ENCODE measurements at places on chromosomes 1 and 21.

GRCh38 chr1:157969697-157970485, 23.6 kb upstream of the KIRREL1 start:
- DNase-seq, result no peak

DNA sequence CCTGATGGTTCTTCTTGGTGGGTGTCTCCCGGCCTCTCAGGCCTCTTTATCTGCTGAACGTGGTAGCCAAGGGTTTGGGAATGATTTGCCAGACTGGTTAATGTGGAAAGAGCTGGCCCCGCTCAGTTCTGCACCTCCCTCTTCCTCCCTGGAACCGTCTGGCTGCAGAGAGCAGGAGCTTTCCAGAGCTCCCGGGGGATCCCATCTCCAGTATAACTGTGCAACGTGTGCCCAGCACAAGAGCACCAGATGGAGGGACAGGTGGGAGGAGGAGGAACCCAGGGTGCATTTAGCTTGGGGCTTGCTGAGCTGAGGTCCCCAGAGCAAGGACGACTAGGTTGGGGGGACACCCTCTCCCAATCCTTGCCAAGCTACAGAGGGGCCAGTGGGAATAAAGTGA, 5.0 kb downstream of the TFF1 start:
- DNase-seq, result no peak

GRCh38 chr1:87330885-87331364, 2.2 kb downstream of the LMO4 start:
- no peak for DNase-seq

- DNase-seq, result no peak
Observed at GRCh38 chr1:70738624-70739023, 309.0 kb downstream of the PTGER3 start.

DNA sequence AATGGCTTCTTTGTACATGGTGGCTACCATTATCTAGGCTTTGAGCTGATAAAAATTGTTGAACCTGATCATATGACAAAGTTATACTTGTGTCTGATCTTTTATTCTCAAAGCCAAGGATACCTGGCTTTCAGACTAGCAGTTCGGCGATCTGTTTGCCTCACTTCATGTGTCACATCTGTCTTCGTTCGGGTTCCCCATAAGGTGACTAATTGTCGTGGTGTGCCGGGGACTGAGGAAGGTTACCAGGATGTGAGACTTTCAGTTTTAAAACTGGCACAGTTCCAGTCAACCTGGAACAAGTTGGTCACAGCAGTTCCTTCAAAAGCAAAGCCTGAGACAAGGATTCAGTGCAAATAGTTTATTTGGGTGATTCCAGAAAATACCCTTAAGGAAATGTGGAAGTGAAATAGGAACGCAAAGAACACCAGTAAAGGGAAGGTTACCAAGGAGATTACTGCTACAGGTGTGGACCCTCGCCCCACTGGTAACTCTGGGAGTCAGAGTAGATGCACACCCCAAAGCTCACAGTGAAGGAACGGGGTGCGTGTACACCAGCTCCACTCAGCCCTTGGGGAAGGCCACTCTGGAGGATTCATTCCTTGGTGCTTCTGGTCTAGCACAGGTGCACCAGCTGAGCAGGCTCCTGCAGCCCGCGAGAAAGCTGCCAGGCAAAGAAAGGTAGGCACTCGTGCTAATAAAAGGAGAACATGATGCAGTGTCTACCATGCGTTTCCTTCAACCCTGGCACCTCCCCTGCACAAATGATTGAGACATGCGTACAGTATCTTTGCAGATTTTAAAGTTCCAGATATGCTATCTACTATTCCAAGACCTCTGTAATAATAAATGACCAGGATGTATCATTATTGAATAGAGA, 69.0 kb downstream of the VWA5B1 start:
- DNase-seq, result peak; percentile 6

Measured in activated effector memory CD4-positive, alpha-beta T cell treated with Interleukin-2 at 50 U/mL for 16 hours (primary cell).